ENCODE measurements at places on chromosomes 2 and 18.

- no peak for DNase-seq
These were observed 65.1 kb upstream of the CTLA4 start for GRCh38 chr2:203802342-203803052.

DNA sequence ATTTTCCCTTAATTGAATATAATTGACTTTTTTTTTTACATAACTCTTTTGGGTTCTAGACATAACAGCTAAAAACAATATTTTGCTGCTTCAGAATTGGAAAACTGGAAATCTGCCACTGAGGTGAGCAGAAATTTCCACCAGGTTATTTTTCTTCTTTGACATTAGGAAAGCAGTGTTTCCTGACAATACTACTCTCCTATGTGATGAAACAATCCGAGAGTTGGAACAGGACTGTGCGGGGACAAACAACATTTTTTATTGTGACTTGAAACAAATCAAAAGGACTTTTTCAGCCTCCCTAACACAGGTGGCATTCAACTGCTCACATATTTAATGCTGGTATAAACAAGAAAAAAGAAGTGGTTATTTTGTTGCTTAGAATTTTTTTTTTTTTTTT lies 237.2 kb downstream of the RNF152 start:
- DNase-seq: no peak

DNA sequence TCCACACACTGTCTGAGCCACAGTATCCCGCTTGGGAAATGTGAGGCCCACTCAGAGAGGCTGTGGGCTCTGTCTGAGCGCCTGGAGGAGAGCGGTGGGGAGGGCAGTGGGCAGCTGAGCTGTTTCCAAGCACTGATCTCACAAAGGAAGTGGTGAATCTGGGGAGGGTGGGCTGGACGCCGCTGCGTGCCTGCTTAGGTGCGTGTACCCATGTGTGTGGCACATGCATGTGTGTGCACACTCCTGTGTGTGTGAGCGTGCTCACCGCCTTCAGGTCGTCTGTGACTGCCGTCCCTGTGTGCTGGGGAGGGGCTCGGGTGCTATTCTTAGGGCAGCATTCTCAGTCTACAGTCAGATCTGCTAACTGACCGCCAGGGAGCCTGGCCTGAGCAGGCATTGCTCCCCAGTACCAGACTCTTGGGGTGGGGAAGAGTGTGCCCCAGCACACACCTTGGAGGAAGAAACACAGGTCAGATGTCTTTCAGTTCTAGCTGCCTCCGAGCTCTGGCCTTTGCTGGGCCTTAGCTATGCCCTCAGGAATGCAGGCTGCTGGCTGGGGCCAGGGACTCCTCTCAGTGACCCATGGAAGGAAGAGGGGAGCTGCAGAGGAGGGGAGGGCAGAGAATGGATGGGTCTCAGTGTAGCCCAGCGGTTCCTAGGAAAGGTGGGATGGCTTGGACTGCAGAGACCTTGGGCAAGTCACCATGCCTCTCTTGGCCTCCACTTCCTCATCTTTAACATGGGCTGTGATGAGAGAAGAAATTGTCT lies 31.4 kb downstream of the KCNIP3 start:
- no peak for DNase-seq

DNA sequence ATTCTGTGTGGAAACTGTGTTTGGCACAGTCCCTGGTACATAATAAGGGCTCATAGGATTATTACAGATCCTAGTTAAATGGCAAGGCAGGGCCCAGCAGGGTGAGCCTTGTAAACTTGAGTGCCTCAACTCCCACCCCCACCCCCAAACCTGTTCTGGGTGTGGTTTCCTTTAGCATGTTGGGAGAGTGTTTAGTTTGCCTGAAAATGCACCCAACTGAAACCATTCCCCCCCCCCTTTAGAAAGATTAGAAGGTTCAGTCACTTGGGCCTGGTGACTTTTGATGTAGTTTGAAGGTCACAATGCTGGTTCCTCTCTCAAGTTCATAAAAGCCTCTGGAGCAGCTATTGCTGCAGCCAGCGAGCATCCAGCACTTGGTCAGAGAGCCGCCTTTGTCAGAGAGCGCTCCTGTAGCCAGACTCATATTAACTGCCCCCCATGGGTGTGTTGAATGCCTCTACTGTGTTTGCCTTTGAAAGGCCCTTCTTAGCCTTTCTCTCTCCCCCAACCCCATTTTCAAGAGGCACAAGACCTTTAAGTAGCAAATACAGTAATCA lies 113.7 kb downstream of the SPTBN1 start:
- no peak for DNase-seq

- no peak for DNase-seq
These were observed 227.5 kb upstream of the KCNH7 start for GRCh38 chr2:163066085-163066484.

DNA sequence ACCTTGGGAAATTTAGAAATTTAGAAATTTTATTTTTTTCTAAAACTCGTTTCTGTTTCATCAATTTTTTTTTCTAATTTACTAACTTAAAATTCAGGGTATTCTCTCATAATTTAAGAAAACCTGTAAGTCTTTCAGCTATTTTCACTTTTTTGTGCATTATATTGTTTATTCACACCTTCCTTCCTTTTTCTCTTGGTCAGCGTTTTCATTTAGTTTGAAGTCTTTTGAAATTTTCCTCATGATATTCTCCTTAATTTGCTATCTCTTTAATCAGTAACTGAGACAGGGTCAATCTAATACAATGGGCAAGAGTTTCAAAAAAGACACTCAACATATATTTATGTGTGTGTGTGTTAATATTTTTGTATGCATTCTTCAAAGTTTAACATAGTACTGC lies 50.5 kb upstream of the MSTN start:
- no peak for DNase-seq

GRCh38 chr2:38274286-38275276 lies 102.5 kb downstream of the ATL2 start:
- DNase-seq: no peak

- no peak for DNase-seq
These were observed 92.3 kb downstream of the B3GNT2 start for GRCh38 chr2:62287899-62288880.

DNA sequence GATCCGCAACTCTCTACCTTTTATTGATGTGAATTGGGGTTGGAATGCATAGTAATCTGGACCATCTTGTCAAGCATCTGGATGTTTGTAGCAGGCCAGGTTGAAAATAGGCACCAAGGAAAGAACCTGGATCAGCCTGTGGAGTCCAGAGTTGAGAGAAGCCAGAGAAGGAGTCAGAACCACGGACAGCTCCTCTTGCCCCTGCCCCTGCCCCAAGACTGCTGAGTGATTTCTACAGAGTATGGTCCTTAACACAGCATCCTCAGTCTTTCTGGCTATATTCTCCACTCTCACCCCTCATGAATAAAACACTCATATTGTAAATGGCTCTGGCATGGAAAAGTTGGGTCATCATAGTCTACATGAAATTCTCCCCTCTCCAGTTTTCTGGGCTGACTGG lies 154.6 kb downstream of the LOXHD1 start:
- DNase-seq: no peak

GRCh38 chr2:230781130-230781797 lies 68.6 kb downstream of the CAB39 start:
- no peak for DNase-seq

DNA sequence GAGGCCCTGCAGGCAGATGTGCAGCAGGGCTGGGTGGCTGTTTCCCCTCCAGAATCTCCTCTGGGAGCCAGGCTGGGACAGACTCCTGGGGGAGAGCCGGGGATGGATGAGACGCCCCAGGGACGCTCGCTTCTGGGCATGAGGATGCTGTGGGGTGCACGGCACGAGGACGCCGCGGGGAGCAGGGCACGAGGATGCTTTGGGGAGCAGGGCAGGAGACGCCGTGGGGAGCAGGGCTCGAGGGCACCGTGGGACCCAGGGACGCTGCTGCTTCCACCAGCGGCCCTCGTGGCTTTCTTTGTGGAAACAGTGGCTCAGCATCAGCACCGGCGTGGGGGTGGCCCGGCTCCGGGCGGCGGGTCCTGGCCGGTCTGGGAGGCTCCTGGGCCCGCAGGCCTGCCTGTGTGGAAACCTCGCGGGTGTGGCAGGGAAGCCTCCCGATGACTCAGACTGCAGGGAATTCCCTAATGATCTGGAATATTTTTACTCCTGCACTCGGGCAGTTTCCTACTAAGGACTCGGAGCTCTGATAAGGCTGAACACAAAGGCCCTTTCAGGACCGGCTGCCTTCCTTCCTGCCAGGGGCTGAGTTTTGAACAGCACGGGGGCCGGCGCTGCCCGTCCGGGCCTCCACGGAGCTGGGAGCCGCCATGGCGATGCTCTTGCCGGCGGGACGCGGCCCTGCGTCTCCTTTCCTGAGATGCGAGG lies 62.6 kb downstream of the NFATC1 start:
- DNase-seq: no peak
